ENCODE measurements at places on chromosomes 2 and 18.

DNA sequence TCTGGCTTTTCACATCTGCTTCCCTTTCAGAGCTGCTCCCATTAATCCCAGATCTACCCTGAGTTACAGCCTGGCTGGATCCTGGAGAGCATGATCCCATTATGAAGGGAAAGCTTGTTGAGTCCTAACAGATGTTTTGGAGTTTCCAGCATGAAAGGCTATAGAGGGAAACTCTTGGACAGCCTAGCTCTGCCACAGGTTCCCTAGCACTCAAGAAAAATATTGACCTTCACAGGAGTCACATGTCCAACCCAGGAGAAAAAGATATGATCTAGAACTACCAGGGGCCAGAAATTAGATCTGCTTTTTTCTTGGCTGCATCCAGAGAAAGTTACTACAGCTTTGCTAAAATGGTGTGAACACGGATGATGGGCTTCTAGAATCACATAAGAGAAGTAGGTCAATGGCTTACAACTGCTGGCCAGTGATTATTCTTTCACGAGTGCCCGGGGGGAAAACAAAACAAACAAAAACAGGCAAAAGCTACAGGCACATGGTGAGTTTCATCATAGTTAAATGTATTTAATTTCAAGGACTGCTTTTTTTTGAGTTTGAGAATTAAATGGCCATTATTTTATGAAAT is 15.9 kb downstream of the CCDC93 start:
- DNase-seq: no peak

DNA sequence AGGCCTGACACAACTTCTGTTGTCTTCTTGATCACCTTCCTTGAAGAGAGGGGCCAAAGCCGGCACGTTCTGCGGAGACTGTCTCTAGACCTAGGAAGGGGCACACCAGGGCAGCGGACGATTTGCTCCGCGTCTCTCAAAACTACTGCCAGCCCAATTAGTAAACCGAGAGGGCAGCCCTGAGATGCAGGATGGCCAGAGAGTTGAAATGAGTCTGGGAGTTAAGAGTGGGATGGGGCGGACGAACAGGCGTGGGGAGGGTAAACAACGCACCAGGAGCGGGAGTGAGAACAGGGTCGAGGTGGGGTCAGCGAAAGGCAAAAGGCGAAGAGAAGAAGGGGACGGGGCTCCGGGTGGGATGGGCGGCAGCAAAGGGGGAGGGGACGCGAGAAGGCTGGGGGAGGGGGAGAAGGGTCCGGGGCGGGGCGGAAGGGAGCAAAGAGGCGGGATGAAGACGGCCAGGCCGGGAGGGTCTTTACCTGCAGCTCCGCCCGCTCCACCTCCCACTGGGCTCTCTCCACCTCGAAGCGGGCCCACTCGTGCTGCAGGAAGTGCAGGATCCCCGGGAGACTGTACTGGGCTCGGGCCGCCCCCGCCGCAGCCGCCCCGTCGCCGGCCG is 476 bp downstream of the STRN start:
- DNase-seq: peak; percentile 1

- DNase-seq: no peak
Measured at GRCh38 chr2:101368376-101368775, 18.9 kb downstream of the CREG2 start.

- DNase-seq: peak; percentile 39
Measured at GRCh38 chr2:100610381-100610831, 47.6 kb downstream of the PDCL3 start.

DNA sequence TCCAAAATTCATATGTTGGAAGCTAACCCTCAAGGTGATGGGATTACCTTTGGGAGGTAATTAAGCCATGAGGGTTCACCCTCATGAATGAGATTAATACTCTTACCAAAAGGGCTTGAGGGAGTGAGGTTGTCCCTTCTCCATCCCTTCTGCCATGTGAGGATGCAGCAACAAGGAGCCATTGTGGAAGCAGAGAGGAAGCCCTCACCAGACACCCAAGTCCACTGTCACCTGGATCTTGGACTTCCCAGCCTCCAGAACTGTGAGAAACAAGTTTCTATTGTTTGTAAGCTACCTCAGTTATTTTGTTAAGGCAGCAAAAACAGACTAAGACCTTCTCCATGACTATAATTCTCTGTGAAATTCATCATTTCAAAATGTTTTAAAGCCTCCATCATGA is 125.7 kb downstream of the FAM124B start:
- DNase-seq: no peak

GRCh38 chr2:202007015-202007982 is 26.4 kb upstream of the FZD7 start:
- DNase-seq: no peak

DNA sequence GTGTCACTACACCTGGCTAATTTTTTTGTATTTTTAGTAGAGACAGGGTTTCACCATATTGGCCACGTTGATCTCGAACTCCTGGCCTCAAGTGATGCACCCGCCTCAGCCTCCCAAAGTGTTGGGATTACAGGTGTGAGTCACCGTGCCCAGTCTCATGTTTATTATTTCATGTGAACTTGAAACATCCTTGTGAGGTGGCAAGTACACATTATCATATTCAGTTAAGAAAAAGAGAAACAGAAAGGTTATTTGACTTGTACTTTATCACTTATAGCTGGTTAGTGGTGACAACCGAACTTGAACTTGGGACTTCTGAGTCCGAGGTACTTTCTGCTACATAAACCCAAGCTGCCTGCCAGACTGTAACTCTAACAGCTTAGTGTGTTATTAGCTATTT is 24.4 kb downstream of the ABHD3 start:
- DNase-seq: no peak

GRCh38 chr2:99881901-99882591 is 260.3 kb downstream of the AFF3 start:
- no peak for DNase-seq

DNA sequence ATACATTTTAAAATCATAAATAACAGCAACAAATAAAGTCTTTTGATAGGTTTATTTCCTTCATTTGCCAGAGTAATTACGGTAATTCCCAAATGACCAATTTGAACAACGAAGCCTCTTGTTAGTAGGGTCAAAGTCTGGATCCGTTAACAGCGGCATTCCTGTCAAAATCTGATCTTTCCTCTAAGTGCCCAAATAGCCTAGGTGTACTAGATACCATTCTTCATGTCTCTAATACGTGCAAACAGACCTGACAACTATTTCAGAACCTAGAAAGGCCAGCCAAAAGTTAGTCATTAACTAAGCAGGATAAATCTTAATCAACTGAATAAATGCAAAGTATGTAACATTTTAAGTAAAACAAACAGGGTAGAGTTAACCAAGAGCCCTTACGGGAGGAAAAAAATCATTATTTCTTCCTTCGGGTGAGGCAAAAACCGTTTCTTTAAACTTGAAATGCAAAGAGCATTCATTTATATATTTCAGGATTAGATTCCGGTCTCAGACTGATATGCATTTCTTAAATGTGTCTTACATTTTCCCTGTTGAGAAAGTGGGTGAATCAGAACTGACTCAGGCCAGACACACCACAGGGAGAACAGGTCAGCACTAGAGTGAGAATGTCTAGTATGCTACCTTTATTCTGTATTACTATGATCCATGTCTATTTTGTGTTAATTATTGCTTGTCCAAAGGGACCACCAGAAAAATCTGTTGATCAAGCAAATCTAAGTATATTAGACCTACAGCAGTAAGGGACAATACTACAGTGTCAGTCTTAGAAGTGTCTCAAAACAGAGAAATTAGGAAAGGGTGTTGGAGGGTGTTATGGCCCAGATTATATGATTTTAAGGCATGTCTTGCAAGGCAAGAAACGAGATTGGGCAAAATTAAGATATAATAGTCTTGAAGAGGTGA is 141.5 kb upstream of the NDUFV2 start:
- DNase-seq: no peak

DNA sequence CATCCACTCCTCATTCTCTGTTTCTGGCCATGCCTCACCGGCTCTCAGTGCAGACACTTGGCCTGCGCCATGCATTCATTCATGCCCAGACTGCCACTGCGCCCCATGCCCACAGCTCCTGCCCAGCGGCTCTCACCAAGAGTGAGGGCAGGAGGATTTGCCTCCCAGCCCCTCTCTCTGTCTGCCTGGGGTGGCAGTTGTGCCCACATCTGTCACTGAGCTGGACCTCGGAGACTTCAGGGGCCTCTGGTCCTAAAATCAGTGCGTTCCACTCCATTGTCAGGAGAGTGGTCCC is 75.1 kb downstream of the CIB4 start:
- no peak for DNase-seq

DNA sequence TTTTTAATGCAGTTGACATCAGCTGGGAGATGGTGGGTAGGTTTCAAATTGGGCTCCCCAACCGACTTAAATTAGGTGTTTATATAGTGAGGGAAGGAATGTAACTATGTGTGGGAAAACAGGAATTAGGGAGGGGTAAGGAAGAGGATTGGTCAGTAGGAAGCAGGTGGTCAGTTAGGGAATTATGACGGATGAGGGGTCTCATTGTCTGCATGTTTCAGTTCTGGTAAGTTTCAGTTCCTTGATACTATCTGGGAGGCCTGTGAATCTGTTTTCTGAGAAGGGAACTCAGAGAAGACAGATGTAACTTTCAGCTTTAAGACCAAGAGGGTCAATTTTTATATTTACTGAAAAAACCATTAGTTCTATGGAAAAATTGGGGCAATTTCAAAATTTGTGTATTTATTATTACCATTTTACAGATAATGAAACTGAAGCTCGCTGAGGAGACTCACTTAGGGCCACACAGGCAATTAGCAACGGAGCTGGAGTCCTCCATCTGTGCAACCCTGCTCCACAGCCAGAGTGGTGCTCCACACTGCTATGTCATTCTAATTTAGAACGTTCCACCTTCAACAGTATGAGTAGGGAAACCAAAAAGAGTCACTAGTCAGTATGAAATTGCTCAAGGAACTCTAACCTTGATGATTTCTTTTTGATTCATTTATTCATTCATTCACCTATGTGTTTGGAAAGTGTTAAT is 36.0 kb upstream of the CCDC195 start:
- no peak for DNase-seq

DNA sequence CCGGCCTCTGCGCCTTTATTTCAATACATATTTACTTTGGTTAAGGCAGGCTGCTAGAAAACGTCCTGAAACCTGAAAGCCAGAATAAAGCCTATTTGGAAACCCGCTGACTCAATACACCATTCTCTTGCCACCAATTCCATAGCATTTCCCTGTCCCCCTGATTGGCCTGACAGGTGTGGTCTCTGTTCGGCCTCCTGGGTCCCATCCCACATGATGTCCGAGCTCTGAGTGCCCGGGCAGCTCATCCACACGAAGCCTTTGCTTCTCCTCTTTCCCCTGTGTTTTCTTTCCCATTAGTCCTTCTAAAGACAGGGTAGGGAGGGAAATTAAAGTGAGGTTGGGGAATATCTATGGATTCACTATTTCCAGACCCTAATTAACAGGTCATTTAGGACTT is 42.6 kb upstream of the ZNF516 start:
- DNase-seq: no peak

- no peak for DNase-seq
Measured at GRCh38 chr2:29238497-29238896, 123.3 kb downstream of the CLIP4 start.

DNA sequence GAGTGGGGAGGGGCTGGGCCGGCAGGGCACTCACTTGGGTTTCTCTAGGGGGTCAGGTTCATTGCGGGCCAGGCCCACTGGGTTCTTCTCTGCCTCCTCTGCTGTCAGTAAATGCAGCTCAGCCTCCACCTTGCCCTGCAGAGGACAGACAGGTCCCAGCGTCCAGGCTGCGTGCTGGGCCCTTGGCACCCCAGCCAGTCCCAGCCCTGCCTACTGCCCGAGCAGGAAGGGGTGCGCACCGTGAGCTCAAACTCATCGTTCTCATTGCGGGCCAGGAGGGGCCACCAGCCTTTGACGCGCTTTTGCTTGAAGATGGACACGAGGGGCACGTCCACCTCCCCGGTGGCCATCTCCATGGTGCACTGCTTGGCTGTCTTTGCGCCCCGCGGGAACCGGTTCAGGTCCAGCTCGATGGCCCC is 17.3 kb downstream of the OTOF start:
- DNase-seq: no peak

DNA sequence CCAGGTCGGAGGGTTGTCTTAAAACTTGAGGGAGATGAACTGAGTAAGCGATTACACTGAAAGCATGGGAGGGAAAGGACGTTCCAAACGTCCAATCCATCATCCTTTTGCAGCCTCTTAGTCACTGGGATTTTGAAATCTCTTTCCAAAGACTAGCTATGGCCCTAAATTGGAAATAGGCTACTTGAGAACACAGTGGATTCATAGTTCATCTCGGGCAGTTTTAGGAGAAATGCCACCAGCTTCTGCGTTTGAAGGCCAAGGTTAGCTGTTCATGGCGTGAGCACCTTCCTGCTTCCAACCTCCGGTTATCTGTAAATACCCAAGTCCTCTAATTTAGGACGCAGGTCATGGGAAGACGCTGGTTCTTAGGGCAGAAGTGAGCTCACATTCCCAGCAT is 821 bp upstream of the EML6 start:
- no peak for DNase-seq

- DNase-seq: no peak
Measured at GRCh38 chr2:70557171-70557838, 3.7 kb upstream of the TGFA start.

- no peak for DNase-seq
Measured at GRCh38 chr2:1987379-1987778, 243.1 kb upstream of the PXDN start.

DNA sequence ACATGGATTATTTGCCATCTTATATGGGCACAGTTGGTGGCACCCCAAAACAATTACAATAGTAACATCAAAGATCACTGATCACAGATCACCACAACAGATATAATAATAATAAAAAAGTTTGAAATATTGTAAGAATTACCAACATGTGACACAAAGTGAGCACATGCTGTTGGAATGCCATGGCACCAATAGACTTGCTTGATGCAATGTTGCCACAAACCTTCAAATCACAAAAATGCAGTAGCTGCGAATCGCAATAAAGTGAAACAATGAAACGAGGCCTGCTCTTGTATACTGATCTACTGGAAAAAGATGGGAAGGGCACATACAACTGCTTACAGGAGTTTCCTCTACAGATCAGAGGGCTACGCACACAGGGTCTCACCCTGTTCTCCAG is 32.2 kb upstream of the AMMECR1L start:
- no peak for DNase-seq

DNA sequence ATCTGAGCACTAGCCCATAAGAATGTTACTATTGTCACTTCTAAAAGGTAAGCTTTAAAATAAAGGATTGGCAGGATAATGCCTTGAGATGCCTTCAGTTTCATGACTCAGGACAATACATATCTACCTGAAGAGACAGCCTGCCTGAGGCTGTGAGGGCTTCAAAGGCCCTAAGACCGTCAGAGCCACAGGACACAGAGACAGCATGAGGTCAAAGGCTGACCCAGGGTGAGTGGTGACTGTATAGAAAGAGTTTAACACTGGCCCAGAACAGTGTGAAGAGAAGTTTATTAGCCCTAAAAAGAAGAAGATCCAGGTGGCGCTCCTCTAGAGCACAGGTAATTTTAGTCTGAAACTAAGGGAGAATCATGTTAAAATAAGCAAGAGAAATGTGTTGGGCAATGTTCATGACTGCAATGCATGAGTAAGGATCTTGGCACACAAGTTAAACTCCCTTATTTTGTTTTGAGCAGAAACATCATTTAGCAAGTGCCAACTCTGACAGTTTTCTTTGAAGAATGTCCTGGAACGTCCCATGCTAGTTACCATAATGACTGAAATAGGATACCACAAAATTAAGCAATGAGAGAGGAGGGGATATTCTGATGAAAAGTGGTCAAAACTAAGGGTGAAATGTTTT is 78.1 kb upstream of the FAM110C start:
- DNase-seq: no peak

Measured in stimulated activated CD8-positive, alpha-beta memory T cell treated with anti-CD3 and anti-CD28 coated beads, Interleukin-15, amount 100 ng/mL, for 4 hours (primary cell).